Mesendoderm (in vitro differentiated cells): ENCODE measurements at places on chromosomes 12 and 14.

- peak; percentile 63 for DNase-seq
These were observed 2.3 kb downstream of the KDM2B start for GRCh38 chr12:121578230-121579189.

DNA sequence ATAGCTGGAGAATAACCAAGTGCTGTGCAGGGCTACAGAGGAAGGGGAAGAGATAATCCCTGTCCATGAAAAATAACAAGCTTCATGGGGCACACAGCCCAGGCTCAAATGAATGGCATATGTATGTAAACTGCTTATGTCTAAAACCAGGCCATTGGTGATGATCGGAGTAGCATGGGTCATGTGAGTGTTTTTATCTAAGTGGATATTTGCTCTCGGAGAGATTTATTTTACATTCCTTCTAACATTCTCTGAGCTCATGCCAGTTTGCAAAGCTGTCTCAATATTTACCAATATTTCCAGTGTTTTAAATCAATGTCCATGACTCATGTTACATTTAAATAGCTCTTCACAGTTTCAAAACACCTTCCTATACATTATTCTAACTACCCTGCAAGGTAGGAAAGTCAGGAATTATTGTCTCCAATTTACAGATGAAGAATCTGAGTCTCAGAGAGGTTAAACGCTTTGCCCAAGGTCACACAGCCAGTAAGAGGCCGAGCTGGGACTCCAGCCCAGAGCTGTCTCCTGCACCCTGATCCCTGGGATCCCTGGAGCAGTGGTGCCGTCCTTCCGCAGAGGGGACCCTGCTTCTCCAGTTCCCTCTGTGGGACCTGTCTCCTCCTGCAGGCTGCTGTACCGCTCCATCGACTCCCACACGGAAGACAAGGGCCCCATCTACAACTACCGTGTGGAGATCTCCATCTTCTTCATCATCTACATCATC lies 186.7 kb upstream of the FKBP4 start:
- no peak for DNase-seq

DNA sequence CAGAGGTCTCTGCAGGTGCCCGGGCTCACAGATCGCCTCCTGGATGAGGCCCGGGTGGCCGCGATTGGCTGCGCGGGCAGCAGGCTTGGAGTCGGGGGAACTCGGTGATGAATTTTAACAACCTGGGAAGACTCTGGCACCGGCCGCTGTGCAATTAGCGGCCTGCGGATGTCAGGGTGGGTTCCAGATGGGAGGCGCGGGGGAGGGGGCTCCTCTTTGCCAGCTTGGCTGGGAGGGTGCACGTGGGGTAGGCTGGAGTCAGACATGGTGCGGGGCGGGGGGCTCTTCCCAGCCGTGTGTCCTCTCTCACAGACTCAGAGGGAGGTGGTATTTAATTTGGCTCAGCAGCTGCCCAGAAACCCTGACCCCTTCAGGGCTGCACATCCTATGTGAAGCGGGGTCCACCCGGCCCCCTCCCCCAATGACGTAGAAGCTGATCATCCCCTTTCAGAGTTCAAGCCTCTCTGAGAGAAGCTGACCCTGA lies 81.4 kb downstream of the KIF26A start:
- no peak for DNase-seq

DNA sequence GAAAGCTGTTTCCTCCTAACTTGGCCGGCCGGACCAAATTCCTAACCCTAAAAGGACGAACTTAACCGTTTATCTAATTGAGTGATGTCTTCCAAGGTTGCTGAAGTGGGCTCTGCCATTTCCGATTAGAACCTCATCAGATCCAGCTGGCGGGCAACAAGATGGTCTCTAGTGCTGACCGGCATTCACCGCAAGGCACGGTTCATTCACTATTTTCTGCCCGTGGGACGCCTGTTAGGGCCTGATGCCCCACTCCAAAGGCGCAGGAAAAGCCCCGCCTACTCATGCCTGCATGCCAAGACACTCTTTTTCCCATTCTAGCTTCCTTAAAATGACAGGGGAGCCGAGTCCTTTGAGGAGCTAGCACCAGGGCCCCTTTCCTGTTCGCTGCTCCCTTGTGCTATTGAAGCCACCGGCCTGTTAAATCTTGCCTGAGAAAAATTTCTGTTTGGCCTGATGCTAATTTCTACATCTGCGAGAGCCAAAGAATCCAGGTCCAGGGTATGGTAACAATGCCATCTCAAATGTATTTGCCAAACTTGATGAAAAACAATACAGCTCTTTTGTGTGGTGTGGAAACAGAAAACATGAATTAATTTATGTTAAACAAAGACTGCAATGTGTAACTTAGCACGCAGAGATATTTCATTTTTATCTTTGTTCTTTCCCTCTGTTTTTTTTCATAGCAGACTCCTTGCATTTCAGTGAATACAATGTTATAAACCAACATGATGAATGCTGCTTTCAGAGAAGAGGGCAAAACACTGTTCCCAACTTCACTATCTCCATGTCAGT lies 1071.2 kb upstream of the USP15 start:
- DNase-seq, result no peak

DNA sequence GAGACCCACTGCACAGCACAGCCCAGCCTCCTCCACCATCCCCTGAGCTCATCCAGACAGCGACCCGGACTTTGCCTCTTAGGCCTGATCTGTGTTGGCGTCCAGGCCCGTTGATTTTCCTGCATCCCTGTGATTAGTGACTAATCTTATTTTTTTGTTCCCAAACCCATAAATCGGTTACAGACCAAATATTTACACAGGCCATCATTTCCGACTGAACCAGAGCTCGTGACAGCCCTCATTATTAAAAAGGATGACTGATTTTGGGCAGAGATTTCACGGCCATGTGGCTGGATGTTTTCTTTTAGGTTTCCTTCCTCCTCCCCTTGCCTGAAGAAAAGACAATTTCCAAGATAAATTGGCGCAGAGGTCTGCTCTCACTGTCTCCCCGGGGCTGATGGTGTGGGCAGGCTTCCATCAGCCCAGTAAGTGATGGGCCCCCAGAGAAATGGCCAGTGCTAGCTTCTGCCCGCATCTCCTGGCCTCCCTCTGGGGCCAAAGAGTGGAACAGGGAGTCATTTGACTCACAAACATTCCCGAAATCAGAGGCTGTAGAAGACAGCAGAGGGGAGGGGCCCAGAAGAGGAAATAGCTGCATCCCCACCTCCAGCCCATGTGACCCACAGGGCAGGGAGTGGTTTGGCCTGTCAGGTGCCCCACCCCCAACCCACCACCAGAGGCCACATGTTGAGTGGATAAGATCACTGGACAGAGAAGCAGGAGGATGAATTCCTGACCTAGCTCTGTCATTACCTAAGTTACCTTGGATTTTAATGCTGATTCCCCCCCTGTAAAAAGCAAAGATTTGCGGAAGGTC lies 283.5 kb downstream of the KSR2 start:
- DNase-seq, result peak; percentile 99

GRCh38 chr14:37596790-37597472 lies 1.5 kb downstream of the TTC6 start:
- DNase-seq, result no peak

DNA sequence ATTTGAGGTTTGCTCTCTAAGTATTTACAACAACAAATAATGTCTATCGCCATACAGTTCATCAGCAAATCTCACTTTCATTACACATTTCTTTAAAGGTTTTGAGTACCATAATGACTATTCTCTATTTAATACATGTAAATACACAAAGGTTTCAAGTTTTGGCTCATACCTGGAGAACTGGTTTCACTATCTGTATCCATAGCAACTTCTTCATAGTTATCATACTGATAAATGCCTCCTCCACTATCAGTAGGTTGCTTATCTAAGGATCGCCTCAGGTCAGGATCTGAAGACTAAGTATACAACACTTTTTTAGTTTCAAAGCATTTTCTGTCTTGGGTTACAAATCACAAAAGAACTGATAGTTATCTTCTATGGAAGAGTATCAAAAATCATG lies 21.4 kb downstream of the ZFC3H1 start:
- peak; percentile 64 for DNase-seq

DNA sequence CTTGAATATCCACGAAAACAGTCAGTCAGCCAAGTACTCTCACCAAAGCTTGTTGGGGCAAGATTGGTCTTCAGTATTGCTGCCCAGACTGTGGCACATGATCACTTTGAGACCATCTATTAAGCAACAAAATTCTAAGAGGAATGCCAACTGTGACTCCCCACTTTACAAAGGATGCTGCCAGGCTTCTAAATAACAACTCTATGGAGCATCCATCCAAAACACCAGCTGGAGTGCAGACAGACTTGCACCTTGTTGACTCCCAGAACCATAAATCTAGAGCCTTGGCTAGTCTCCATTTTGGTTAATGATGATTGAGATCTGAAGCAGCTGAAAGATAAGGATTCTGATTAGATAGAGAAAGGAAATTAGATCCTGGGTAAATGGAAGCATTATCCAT lies 132.8 kb downstream of the DIO2 start:
- no peak for DNase-seq

- no peak for DNase-seq
These were observed 44.7 kb upstream of the FBRSL1 start for GRCh38 chr12:132444957-132445883.

- no peak for DNase-seq
These were observed 127.3 kb downstream of the RFLNA start for GRCh38 chr12:124422142-124422569.

DNA sequence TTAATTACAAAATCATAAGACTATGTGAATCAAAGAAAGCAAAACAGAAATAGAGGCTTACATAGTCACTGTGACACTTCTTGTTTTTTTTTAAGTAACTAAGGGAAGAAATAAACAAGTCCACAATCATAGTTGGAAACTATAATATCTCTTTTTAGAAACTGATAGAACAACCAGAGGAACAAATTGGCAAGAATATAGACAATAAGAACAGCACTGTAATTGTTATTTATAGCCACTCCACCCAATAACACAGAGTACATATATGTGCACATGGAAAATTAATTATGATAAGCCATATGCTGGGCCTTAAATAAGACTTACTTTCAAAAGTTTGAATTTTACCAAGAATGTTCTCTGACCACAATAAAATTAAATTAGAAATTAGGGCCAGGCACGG lies 101.1 kb downstream of the PLEKHG7 start:
- DNase-seq, result no peak

GRCh38 chr12:65343230-65343629 lies 64.7 kb downstream of the MSRB3 start:
- DNase-seq, result no peak

DNA sequence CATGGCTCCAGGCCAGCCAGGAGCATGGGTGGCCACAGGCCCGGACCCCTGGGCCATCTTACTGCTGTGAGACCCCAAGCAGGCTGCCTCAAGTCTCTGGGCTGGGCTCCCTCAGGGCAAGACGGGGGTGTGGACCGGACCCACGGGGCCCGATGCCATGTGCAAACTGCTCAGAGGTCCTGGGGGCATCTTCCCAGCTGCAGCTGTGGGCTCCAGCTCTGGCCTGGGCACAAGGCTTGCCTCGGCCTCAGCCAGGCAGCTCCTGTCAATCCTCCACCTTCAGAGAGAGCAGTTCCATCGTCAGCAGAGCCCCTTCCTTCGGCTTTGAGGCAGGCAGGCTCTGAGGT lies 12.4 kb upstream of the GPR132 start:
- no peak for DNase-seq

DNA sequence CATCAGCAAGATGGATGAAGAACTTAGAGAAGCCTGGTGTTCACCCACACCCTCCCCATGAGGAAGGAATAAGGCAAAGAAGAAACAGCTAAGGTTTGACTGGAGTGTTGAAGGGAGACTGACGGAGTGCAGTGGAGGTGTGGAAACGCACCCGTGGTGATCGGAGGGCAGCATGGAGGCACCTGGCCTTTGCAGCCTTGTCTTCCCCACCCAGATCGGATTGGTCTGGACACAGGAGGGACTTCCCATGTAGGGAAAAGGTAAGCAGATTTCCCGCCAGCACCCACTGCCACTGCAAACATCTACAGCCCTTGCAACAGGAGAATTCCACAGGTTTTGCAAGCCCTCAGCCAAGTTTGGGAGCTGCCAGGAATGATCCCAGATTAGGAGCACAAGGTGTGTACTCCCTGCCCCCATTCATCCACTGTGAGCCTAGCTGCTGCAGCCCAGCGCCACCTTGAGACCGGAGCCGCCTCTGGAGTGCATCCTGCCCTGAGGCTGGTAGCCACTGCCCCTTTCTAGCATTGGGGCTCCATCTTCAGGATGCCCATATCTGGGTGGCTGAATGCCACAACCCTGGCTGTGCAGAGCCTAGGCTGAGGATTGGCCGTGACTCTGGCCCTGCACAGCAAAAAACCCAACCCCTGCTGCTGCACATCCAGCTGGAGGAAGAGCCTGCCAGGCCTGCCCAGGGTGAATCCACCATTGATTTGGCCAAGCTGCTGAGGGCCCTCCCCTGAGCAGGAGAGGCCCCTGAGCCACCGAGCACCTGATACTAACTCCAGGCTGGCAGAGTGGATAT lies 411.1 kb downstream of the TMEM121 start:
- no peak for DNase-seq

DNA sequence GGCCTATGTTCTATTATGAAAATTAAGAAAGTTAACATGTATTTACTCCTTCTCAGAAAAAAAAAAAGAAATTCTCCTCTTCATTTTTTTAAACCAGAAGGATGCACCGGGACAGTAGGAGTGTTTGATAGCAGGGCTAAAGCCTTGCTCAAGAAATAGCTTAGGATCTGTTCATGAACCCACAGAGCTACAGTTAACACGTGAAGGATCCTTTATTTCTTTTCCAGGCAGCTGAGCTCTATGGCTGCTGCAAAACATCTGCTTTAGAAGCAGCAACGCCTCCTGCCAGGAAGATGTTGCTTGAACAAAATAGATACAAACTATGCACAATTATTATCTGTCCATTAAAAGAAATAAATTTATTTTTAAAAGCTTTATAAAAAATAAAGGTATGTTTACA lies 254.8 kb downstream of the PRKD1 start:
- DNase-seq, result no peak

DNA sequence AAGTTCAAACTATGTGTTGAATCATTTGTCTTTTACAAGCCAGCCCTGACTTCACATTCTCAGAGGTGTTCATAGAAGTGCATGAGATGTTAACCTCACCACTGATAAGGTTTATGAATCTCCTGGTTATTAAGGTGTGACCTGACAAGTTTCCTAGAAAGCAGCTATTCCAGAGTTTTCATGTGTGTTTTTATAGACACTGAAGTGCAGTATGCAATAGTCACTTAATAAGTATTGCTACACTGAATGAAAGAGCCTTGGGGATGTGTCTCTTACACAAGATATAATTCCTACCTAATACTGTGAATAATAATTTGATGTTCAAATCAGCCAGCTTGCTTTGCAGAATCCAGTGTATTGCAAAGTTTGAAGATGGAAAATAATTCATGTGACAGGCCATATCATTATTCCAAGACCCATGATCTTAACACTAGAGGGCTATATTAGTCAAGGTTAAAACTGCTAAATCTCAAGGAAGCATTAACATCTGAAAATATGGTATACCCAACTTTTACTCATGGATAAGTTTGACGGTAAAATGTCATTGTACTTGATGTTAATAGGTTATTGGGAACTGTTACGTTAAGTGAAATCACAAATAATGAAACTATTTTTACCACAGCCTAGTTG lies 13.0 kb downstream of the SLC25A3 start:
- no peak for DNase-seq

DNA sequence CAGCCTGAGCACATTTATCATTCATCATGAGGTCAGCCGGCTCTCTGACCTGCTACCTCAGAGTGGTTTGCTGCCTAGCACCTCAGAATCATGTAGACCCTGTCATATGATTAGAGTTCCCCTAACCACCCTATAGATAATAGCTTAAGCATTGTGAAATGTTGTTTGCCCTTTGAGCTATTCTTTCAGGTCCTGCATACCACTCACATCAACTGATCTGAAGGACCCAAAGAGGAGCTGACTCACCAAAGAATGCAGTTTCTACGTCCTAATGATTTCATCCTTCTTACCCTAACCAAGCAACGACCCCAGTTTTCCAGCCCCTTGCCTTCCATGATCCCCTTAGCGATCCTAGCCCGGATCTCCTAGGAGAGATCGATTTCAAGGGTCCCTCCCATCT lies 527.9 kb downstream of the SOX5 start:
- DNase-seq, result peak; percentile 69
